ENCODE measurements at places on chromosomes 7 and 10.

- H3K36me3 ChIP-seq = no peaks in the 10 kb centered on the region
- peaks cover 2% of the 10 kb centered on the region for H3K4me1 ChIP-seq
- H3K4me3 ChIP-seq = no peak overlapping the region
- no peak for DNase-seq
- H3K27me3 ChIP-seq = no peaks in the 10 kb centered on the region
These were observed 149.2 kb downstream of the RPS24 start for GRCh38 chr10:78182841-78183240.

DNA sequence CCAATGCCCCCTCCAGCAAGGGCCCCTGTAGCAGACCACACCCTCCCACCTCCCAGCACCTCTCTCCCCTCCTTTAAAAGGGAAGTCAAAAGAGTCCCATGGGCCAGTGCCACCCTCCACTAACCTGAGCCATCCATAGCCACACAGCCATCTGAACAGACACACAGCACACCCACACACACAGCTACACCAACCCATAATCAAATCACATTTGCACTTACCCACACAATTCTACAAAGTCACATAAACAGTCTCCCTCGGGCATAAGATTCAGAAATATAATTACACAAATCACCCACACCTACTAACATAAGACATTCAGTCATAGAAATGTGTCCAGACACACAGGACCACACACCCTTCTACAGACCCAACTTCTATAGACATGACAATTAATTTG, 96.3 kb downstream of the HIF1AN start:
- DNase-seq = no peak
- H3K4me1 ChIP-seq = no peaks in the 10 kb centered on the region
- H3K4me3 ChIP-seq = no peak overlapping the region
- H3K27ac ChIP-seq = no peak overlapping the region
- no peaks in the 10 kb centered on the region for H3K36me3 ChIP-seq

GRCh38 chr10:98474628-98475027, 27.9 kb upstream of the HPS1 start:
- no peak overlapping the region for H3K4me3 ChIP-seq
- no peaks in the 10 kb centered on the region for H3K27me3 ChIP-seq
- no peaks in the 10 kb centered on the region for H3K36me3 ChIP-seq

GRCh38 chr7:122362473-122362872, 57.9 kb upstream of the FEZF1 start:
- DNase-seq = no peak
- H3K36me3 ChIP-seq = no peaks in the 10 kb centered on the region
- H3K27me3 ChIP-seq = no peaks in the 10 kb centered on the region
- H3K27ac ChIP-seq = no peak overlapping the region
- H3K4me1 ChIP-seq = peaks cover 4% of the 10 kb centered on the region

DNA sequence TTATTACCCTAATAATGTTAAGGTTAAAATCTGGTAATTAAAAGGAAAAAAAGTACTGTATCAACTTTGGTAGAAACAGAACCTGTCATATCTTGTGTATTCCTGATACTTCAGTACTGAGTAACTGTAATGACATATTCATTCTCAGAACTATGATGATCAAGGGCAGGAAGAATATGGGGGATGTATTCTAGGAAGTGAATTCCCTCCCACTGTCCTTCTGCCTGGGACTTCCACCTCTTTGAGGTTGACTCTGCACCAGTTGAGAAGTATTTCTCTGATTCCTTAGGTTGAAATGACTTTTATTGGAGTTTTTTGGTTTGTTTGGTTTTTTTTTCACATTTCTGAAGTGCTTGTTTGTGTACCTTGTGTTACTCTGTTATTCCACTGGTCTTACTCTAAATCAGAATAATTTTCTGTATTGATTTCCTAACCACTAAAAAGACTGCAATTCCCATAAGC, 36.9 kb downstream of the WASL start:
- no peaks in the 10 kb centered on the region for H3K27me3 ChIP-seq
- H3K4me3 ChIP-seq = no peak overlapping the region
- no peak overlapping the region for H3K27ac ChIP-seq
- DNase-seq = no peak
- H3K4me1 ChIP-seq = no peaks in the 10 kb centered on the region
- H3K36me3 ChIP-seq = peaks cover 11% of the 10 kb centered on the region

DNA sequence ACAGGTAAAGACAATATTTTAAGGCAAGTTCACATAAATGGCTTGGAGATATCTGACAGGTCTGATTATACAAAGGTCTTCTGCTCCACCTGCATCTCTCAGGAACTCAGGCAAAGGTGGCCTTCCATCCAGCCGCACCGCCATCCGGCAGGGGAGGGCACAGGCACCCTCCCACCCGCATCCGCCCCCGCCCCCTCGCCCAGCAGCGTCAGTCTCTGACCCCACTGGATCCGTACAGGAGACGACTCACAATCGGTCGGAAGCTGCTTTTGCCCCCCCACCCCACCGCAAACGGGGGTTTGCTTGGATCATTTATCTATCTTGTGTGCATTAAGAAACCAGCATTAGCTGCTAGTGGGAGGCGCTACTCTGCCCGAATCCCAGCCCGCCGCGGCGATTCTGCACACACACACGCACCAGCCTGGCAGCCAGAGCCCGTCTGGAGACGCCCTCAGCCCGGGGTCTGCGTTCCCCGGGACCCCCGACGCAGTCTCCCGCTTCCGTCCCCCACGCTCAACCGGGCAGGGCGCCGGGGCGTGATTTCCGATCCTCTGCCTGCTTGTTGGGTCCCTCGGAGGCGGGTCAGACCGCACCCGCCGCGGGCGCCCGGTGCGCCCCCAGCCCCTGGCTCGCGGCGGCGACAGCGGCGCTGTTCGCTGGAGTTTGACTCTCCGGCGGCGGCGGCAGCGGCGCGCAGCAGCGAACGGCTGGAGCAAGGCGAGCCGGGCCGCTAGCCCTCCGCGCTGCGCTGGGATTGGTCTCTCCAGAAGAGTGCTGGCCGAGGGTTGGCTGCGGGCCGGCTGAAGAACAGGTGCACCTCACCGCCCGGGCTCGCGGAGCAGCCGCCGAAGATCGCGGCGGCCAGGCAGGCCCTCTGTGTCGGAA, 820 bp upstream of the NRG3 start:
- H3K4me1 ChIP-seq = peaks cover 4% of the 10 kb centered on the region
- H3K36me3 ChIP-seq = no peaks in the 10 kb centered on the region

DNA sequence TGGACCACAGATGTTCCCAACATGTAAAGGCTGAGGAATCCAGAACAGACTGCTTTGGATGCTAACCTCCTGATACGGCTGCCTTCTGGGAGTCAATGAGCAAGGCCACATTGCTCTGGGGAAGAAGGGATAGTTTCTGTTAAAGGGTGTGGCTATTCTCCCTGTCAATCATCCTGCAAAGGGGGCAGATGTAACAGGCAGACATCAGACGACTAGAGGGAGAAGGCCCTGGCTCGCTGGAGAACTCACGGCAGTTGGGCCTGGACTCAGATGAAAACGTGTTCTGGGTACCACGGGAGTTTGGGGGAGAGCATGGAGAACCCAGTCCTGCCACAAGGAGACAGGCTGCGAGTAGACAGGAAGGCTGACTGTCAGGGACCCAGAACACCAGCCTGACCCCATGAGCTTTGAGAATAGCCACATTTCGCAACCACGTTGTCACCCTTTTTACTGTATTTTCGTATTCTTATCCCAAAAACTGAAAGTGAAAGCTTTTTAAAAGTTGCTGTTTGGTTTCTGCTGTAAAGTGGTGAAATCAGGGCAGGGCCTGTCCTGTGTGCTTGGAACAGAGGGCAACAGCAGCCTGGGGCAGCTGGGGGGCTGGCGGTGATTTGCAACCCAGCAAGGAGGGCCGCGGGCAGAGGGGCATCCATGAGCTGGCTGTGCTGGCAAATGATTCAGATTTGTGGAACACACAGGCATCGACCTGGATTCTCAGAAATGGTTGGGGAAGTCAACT, 95.3 kb downstream of the MYOF start:
- no peaks in the 10 kb centered on the region for H3K4me1 ChIP-seq
- no peak overlapping the region for H3K27ac ChIP-seq
- no peak overlapping the region for H3K4me3 ChIP-seq

GRCh38 chr10:3476640-3477448, 304.3 kb upstream of the PITRM1 start:
- H3K4me1 ChIP-seq = 0 out of 2 replicates have a peak, but pooled peaks cover 2% of the 10 kb centered on the region
- H3K27ac ChIP-seq = no peak overlapping the region
- H3K4me3 ChIP-seq = no peak overlapping the region
- no peaks in the 10 kb centered on the region for H3K36me3 ChIP-seq

GRCh38 chr7:15921576-15921975, 235.1 kb upstream of the MEOX2 start:
- H3K4me1 ChIP-seq = no peaks in the 10 kb centered on the region
- no peak overlapping the region for H3K27ac ChIP-seq
- no peaks in the 10 kb centered on the region for H3K27me3 ChIP-seq
- no peak overlapping the region for H3K4me3 ChIP-seq
- DNase-seq = no peak

DNA sequence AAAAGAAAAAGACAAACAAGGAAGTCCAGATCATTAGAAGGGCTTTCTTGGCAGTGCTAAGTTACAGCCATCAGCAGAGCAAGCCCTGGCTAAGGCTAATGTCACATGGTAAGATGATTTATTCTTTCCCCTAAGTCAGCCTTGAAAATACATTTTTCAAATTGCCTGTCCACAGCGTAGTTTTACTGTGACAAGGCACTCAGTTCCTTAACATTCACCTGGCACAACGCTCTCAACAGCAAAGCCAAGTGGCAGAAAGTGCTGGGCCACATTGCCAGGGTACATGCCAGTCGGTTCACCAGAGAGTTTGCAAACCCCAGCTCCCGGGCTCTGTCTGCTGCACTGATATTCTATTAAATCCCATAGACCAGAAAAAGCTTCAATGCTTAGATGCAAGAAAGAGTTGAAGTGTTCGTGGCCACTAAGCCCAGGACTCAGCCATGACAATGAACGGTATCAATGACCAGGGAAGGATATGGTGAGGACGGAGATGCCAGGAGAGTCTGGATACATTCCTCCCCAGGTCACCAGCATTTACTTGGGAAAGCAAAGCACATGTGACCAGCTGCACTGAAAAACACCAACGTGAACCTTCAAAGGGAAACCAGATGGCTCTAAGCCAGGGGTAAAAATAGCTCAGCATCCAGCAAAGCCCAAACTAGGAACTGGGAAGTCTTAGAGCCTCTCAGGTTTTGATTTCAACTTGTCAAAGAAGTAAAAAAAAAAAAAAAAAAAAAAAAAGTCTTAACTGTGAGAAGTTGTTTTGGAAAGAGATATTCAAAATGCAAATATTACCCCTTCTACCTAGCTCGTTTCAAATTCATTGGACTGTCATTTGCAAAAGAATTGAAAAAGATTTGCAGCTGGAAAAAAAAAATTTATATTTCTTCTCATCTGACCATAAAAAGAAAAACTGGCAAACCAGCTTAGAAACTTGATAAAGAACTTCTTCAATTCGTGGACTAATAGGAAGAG, 23.9 kb upstream of the MPP7 start:
- H3K27me3 ChIP-seq = no peaks in the 10 kb centered on the region
- DNase-seq = no peak
- no peak overlapping the region for H3K27ac ChIP-seq
- H3K4me1 ChIP-seq = no peaks in the 10 kb centered on the region
- no peak overlapping the region for H3K4me3 ChIP-seq

DNA sequence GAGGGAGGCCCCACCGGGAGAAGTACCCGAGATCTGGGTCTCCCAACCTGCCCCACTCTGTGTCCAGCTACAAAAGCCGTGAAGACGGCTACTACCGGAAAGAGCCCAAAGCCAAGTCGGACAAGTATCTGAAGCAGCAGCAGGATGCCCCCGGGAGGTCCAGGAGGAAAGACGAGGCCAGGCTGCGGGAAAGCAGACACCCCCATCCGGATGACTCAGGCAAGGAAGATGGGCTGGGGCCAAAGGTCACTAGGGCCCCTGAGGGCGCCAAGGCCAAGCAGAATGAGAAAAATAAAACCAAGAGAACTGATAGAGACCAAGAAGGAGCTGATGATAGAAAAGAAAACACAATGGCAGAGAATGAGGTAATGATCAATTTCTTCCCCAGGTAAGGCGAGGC, 59.1 kb upstream of the PDCD4 start:
- no peak for DNase-seq
- H3K4me3 ChIP-seq = no peak overlapping the region
- no peaks in the 10 kb centered on the region for H3K27me3 ChIP-seq
- no peaks in the 10 kb centered on the region for H3K4me1 ChIP-seq

GRCh38 chr7:93622036-93623033, 47.8 kb upstream of the CALCR start:
- no peak for DNase-seq
- no peak overlapping the region for H3K27ac ChIP-seq
- H3K4me3 ChIP-seq = peak overlapping the region; percentile 3
- no peaks in the 10 kb centered on the region for H3K27me3 ChIP-seq
- H3K36me3 ChIP-seq = no peaks in the 10 kb centered on the region

- no peaks in the 10 kb centered on the region for H3K27me3 ChIP-seq
- no peaks in the 10 kb centered on the region for H3K4me1 ChIP-seq
- H3K27ac ChIP-seq = no peak overlapping the region
- DNase-seq = no peak
- H3K36me3 ChIP-seq = no peaks in the 10 kb centered on the region
These were observed 74.3 kb upstream of the CSTF2T start for GRCh38 chr10:51773681-51774080.

DNA sequence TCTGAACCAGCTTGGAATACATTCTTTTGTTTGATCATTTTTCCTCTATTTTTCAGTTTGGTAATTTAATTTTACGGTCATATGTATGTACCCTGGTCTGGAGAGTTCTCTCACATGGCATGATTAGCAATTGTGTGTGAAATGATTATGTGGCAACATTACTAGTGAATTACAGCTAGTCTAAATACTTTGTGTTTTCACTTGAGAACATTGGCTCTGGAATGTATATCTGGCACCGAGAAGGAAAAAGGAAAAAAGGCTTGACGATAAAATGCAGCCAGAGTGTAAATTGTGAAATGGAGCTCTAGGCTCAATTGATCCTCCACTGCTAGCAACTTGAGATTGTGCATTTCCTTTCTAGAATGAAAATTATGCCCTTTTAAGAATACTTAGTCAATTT, 397.2 kb downstream of the EXOC4 start:
- H3K36me3 ChIP-seq = no peaks in the 10 kb centered on the region
- no peak overlapping the region for H3K4me3 ChIP-seq
- no peaks in the 10 kb centered on the region for H3K4me1 ChIP-seq
- DNase-seq = no peak
- H3K27ac ChIP-seq = no peak overlapping the region
- no peaks in the 10 kb centered on the region for H3K27me3 ChIP-seq

- H3K27ac ChIP-seq = no peak overlapping the region
- DNase-seq = peak; percentile 22
- H3K36me3 ChIP-seq = no peaks in the 10 kb centered on the region
- no peaks in the 10 kb centered on the region for H3K4me1 ChIP-seq
These were observed 9.9 kb downstream of the TMEM72 start for GRCh38 chr10:44921061-44921460.

- no peaks in the 10 kb centered on the region for H3K36me3 ChIP-seq
- no peak overlapping the region for H3K27ac ChIP-seq
- no peak for DNase-seq
- no peaks in the 10 kb centered on the region for H3K4me1 ChIP-seq
- no peak overlapping the region for H3K4me3 ChIP-seq
These were observed 143.0 kb downstream of the TSPAN12 start for GRCh38 chr7:120714945-120715344.

DNA sequence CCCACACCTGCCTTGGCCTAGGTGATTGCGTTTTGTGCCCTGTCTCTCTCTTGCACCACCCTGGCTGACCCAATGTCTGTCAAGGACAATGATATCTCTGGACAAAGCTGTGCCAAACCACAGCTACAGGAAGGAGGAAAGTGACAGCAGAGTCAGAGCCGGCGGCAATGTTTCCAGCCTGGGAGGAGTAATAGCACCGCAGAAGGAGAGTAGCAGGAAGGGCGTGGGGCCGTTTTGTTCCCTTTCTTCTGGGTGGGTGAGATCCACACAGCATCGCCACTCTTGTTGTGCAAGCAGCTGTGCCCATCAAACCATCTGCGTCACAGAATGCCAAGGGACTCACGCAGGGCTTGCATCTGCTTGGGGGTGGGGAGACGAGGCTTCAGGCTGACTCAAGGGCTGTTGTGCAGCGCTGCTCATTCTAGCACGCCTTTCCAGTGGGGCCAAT, 341.6 kb upstream of the AUTS2 start:
- DNase-seq = no peak
- no peak overlapping the region for H3K4me3 ChIP-seq
- 0 out of 2 replicates have a peak, but pooled peaks cover 3% of the 10 kb centered on the region for H3K27me3 ChIP-seq
- no peaks in the 10 kb centered on the region for H3K4me1 ChIP-seq
